Activated CD4-positive, alpha-beta T cell treated with anti-CD3 and anti-CD28 coated beads, Interleukin-2, amount 50 U/mL, for 48 hours (primary cell): ENCODE measurements at places on chromosomes 1 and 21.

DNA sequence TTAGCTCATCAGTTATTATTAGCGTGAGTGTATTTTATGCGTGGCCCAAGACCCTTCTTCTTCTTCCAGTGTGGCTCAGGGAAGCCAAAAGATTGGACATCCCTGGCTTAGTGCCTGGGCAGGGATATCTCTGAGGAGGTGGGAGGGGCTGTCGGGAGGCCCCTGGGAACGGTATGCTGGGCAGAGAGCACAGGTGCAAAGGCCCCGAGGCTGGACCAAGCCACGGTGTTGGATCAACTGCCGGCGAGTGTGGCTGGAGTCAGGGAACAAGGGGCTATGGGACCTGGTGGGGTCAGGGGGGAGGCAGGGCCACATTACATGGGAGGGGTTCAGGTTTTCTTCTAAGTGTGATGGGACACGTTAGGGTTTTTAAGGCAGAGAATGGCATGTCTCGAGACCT, 62.7 kb downstream of the FHAD1 start:
- no peak for DNase-seq

DNA sequence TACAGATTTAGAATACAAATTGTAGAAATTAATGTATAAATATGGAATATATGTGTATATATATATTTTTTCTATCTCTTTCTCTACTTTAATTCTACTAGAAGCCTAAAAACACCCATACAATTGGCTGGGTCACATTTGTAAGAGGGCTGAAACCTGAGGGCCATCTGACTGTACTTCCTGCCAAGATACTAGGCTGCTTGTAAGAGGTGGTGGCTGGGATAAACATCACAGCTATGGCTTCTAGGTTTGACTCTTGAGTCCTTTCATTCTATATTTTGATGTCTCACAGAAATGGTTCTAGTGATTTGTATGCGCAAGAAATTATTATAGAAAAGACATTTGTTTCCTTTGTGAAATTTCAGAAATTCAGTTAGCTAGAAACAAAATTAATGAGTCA, 1155.2 kb upstream of the B3GALT2 start:
- no peak for DNase-seq

DNA sequence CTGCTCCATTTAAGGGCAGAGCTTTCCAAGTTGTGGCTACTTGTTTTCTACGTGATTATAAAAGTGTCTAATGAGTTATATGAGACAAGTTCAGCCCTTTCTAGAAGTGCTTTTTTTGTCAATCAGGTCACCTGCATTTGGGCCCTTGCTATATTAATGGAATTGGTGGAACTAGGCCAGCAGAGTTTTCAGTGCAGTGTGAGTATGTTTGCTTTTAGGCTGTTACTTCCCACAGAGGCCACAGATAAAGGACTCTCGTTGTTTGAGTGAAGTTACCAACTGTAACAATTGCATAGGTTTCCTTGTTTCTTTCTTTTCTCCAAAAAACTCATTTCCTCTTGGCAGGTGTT, 10.9 kb downstream of the SMAP2 start:
- no peak for DNase-seq

DNA sequence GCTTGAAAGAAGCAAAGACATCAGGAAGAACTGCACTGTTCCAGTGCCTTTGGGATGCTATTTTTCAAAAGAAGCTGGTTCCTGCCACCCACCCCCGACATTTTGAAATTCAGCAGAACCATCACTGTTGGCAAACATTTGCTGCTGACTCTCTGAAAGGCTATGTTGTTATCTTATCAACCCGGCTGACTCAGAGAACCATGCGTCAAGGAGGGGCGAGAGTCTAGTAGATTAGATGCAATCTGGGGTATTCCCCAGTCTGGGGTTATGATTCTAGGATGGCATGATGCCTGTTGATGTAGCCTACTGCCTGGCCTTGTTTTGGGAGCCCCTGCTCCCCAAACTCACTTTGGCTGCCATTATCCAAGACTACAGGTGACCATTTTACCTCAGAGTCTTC, 267.8 kb upstream of the RUNX1 start:
- DNase-seq = no peak

DNA sequence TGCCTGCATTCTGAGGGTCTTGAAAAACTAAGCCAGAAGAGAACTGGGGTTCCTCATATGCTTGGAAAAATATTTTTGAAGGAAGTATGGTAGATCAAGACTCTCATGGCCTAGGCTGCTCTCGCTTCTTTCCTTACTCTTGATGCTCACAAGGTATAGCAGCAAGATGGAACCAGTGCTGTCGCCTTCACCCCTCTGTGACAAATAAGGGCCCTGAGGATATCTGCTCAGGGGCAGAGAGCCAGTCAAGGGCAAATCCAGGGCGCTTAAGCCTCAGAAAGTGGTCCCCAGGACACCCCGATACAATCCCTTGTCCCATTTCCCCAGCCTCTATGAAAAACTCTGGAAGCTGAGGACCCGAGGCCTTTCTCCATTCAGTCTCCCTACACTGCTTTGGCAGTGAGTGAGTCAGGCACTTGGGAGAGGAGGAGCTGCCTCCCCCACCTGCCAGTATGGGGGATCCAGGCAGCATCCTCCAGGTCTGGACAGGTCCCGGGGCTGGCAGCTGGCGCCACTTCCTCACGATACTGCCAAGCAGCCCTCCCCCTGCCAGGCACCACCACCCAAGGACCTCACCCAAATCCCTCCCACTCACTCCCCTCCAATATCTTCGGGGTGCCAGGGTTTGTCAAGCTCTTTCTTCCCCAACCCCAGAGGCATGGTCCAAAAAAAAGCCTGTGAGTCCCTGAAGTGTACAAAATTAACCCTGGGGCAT, 1.3 kb downstream of the IGSF9 start:
- no peak for DNase-seq

DNA sequence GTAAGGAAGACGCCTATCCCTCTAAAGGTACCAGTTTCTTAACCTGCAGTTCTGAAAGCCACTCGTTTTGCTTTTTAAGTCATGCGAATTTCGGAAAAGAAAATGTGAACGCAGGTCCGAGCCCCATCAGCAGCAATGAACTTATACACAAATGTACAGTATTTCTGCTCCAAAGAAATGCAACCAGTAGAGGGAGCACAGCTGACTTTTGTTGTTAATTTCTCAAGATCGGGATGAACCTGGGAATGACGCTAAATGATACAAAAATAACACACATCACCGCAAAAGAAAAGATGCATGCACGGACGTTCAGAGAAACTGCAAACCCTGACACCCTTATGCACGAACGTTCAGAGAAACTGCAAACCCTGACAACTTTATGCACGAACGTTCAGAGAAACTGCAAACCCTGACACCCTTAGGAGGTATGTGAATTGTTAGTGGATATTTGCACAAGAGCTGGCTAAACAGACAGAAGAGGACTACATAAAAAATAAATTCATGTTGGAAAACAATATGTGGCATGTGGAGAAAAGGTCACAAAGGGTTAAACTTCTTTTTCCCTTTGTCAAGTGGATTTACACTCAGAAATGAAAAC, 3.5 kb upstream of the TIAM1 start:
- no peak for DNase-seq

DNA sequence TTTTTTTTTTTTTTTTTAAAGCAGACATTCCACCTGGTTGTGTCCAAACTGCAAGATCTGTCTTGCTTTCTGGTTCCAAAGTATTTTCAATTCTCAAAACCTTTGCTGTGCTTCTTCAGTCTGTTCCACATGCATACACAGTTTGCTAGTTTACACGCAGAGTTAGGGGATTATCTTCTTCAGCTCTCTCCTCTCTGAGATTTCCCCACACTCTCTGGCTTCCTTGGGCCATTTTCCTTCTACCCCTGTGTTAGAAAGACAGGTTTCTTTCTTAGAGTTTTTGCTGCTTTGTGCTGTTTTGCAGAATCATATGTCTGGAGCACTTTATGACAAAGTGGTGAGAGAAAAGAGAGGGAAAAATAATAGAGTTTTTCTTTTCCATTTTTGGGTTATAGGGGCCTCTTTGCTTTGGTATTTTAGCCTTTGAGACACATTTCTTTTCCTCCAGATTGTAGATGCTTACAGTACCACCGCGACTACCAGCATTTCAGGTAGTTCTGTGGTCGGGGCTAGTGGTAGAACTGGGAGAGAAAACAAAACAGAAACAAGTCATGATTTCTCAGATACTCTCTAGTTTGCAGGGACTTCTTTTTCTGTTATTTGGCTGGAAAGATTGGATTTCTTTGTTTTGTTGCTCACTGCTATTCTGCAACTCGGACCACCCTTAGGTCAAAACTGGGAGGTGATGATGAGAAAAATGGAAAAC, 66.3 kb downstream of the RABGAP1L start:
- no peak for DNase-seq

DNA sequence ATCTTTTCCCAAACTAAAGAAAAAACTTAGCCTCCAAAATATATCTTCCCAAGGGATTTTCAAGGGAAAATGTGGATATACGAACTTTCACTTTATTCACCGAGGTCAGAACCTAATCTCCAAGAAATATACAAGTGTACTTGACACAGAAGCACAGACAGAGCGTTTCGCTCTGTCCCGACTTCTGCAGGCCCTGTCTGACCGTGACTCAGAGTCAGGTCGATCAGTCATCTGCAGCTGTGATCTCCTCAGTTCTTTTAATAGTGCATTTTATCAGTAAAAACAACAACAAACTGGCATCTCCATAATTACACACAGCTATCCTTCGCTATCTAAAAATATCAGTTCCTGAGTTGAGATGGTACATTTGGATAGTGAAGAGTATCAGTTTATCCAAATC, 226.6 kb downstream of the TM2D1 start:
- DNase-seq = no peak

DNA sequence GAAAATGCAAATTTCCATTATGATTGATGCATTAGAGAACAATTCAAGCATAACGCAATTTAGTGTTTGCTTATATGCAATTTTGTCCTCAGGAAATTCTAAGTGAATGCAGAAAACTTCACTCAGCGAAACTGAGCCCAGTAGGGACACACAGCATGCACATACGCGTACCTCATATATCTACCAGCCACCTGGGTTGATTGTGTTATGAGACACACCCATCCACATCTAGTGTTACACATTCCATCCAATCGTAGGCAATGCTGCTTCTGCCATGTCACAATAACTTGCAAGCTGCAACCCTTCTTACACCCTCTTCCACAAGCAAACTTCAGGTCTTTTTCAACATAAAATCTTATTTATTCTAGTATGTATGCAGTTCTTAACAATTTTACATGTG, 312.9 kb downstream of the HHAT start:
- DNase-seq = no peak

GRCh38 chr1:47812904-47813514, 184.2 kb downstream of the TRABD2B start:
- DNase-seq = no peak

GRCh38 chr1:68202239-68202832, 30.0 kb downstream of the WLS start:
- no peak for DNase-seq

DNA sequence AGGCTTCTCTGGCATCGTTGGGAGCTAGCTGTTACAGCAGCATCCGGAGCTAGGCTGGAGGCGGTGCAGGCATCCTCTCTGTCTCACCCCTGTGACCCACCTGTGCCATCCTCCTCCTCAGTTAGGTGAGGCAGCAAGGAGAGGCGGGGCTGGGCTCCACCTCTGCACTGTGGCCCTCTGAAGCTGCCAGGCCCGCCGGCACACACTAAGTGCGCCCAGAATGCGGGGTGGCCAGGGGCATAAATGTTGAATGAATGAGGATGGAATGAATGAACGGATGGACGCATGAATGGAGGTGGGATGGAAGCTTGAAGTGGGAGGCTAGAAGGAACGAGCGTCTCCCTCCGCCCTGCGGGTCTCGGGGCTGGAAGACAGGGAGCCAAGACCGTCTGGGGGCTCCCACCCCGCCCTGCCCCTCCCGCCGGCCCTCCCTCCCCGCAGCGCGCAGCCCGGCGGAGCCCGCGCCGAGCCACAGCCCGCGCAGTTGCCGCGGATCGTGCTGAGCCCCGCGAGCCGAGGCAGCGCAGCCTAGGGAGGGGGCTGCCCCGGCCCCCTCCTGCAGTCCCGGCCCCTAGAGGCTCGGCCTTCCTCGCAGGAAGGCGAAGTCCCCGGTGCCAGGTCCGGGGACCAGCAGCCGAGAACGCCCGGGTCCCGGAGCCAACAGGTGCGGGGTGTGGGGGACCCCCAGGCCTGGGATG, at the start of gene HCRTR1:
Gene HCRTR1 (plus strand): TSS at position 472 of the 698 bp plus-strand sequence. CDS start 1,504 bp downstream, outside the sequence.
- no peak for DNase-seq

GRCh38 chr1:244833734-244834542, 1.5 kb upstream of the COX20 start:
- DNase-seq = peak; percentile 54

GRCh38 chr1:77605246-77606026, 77.0 kb downstream of the ZZZ3 start:
- DNase-seq = no peak

DNA sequence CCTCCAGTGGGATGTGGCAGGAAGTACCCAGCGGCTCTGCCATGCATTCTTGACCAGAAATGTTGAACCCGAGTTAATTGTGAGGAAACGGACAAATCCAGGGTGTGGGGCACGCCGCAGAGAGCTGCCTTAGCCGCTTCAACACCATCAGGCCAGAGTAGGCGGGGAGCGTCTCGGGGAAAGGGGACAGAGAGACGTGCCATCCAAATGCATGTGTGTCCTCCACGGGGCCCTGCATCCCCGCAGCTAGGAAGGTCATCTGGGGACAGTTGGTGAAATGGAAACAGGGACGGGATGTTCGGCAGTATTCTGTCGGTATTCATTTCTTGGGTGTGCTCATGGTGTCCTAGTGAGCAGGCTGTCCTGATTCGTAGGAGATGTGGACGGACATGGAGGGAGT, 59.1 kb upstream of the TRAPPC10 start:
- no peak for DNase-seq

GRCh38 chr21:34330055-34330454, 33.8 kb upstream of the KCNE2 start:
- no peak for DNase-seq

DNA sequence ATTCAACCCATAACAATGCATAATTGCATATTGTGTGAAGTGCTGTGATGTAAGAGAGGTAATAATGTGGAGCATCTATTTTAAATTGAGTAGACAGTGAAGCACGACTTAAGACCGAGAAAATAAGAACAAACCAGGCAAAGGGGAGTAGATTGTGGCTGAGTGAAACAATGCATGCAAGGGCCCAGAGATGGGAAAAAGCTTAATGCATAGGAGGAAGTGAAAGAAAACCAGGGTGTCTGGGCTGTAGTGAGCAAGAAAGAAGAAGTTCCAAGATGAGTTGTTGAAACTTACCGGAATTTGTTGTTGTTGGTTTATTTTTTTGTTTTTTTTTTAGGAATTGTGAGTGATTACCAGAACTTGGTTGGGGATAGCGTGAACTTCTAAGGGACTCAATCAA, 104.7 kb downstream of the SNX7 start:
- DNase-seq = no peak
